ENCODE measurements at places on chromosomes 6 and 20.

DNA sequence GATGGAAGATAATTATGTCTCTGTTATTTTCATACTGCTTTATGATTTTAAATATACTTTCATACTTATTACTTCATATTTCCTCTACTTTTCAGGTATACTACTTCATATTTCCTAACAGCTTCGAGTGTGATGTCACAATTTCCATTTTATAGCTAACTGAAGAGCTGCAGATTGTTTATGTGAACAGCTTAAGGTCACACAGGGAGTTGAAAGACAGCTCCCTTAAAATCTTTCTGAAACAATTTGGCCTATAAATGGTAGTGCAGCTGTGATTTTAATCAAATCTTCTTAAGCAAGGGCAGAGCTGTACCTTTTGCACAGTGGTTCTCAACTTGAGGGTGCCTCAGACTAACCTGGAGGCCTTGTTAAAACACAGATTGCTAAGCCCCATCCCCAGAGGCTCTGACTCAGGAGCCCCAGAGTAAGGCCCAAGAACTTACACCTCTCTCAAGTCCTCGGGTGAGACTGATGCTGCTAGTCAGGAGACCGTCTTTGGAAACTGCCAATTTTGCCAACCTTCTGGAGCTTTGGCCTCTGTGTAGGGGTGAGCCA, 347.0 kb upstream of the HSF2 start:
- no peak for DNase-seq

DNA sequence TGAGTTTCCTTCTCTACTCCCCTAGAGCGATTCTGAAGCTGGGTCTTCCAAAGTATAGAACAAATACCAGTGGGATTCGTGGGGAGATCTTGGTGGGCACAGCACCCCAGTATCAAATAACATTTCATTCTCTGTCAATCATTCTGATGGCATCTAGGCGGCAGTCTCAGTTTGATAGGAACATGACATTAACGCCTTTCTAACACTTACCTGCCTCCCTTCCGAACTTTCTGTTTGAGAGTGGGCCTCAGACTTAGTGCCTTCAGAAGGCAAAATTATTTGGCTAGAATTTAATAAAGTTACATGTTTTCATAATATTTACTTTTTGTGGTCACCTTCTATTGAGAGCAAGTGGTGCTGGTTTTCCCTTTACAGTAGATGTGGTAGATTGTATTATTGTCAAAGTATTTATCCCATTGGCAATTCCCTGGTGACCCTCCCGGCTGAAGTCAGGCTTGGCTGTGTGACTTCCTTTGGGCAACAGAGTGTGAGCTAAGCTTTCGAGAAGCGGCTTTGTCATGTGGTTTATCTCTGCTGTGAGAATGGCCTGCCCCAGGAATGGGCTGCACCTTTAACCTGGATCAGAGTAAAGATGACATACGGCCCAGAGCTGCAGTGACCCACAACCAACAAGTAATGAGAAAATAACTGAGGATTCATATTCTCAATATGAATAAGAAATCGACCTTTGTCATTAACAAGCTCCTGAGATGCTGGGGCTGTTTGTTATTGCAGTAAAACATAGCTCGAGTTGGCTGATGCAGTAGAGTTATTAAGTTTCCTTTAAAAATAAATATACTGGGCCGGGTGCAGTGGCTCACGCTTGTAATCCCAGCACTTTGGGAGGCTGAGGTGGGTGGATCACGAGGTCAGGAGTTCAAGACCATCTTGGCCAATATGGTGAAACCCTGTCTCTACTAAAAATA, 45.2 kb upstream of the PTPN1 start:
- no peak for DNase-seq

DNA sequence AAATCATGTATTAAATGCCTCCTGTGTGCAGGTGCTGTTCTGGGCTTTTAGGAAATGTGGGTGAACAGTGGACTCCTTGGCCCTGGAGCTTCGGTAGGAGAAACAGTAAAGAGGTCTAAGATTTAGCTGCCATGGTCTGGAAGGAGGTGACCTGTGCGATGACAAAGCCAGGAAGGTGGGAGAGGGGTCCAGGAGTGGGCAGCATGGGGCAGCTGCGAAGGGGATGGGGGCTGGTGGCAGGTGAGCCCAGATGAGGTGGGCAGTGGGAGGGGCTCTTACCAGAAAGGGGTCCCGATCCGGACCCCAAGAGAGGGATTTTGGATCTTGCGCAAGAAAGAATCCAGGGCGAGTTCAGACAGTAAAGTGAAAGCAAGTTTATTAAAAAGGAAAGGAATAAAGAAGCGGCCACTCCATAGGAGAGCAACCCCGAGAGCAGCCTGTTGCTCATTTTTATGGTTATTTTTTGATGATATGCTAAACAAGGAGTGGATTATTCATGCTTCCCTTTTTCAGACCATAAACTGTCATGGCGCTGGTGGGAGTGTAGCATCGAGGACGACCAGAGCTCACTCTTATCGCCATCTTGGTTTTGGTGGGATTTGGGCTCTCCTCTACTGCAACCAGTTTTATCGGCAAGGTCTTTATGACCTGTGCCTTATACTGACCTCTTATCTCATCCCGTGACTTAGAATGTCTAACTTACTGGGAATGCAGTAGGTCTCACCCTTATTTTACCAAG, 38.7 kb downstream of the PRR18 start:
- no peak for DNase-seq

DNA sequence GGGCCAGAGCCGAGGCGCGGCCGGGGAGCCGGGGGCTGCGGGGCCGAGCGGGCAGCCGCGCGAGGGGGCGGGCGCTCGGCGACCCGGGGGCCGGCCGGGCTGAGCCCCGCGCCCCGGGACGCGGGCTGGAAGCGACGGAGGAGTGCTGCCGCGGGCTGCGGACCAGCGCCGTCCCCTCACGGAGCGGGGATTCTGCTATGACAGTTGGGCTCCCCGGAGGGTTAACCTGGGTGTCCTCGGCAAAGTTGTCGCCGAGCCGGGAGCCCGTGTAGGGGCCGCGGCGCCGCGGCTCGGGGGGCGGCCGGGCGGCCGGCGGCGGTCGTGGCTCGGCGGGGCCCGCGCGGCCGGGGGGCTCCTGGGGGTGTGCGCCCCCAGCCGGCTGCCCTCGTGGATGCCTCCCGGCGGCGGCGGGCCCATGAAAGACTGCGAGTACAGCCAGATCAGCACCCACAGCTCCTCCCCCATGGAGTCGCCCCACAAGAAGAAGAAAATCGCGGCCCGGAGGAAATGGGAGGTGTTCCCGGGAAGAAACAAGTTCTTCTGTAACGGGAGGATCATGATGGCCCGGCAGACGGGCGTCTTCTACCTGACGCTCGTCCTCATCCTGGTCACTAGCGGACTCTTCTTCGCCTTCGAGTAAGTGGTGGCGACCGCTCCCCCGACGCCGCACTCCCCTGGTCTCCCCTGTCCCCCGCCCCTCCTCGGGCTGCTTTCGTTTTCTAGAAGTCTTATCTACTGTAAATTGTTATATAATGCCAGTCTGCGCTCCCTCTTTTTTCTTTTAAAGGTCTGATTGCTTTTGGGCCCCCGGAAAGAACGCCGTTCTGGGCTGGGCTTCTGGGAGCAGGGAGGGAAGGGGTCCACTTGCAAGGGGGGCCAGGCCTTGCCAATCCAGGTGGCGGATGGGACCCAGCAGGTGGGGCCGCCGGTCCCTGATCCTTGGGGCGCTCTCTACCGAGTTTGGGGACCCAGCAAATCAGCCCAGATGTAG, 936 bp downstream of the ZDHHC14 start:
- DNase-seq, result no peak

DNA sequence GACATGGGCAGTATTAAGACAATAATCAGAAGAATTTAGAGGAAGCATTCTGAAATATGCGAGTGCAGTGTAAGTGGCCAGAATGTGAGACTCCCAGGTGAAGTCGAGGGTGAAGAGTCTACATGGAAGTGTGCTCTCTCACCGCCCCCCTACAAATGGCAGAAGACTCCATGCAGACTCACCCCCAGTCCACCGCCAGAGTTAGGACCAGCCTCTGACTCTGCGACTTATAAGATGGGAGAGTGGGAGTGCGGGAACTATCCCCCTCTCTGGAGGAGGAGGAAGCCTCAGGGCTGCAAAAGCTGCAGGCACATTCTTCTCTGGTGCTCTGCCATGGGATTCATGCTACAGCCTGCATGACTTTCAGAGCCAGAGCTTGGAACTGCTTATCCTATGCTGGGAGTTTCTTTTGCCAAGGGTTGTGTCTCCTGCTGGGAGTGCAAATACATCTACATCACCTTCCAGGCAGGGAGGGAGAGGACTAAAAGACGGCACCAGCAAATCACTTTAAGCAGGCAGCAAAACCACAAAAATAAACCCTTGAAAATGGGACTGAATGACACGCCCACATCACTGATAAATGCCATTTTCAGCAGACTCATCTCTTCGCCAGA, 206.7 kb upstream of the SULF2 start:
- no peak for DNase-seq

- DNase-seq, result no peak
Observed at GRCh38 chr6:118387921-118388701, 160.0 kb upstream of the PLN start.

GRCh38 chr6:149608381-149608982, 40.0 kb downstream of the KATNA1 start:
- DNase-seq, result no peak

GRCh38 chr6:170564936-170565530, 10.9 kb downstream of the TBP start:
- no peak for DNase-seq

GRCh38 chr20:3785240-3786125, 1.1 kb downstream of the CENPB start:
- no peak for DNase-seq

DNA sequence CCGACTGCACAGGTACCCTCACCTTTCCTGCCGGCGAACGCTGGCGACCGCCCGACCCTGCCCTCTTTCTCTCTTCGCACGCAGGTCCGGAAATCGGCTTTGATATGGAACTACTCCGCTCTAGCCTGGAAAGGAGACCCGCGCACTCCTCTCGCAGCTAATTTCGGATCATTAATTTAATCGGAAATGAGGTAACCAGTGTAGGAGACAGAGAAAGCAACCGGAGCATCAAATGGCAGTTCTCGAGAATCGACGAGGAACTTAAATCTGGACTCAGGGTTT, 949 bp upstream of the ATXN1 start:
- DNase-seq, result no peak

DNA sequence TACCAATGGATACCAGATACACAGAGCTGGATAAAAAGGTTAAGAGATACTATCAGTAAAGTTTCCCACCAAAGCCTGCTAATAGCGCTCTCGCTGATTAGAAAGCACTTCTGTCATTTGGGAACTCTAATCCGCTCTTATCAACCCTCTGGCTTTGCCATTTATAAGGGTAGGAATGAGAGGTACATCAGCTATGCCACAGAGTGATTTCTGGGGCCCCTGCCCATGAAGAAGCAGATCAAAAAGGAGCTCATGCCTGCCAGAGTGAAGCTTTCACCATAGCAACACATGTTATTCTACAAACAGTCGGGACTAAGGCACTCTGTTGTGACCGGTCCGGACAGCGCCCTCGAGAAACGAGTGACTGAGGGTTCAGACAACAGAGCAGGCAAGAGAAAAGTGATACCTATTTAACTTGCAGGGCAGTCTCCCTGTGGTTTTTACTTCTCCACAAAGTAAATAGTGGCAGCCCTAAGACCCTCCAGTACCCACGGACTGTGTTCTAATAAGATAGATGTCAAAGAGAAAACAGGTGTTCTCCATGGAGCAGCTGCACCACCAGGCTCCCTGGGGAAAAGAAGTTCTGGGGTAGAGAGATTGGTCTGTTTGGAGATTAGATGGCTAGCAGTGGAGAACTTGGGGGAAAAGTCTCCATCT, 5.6 kb downstream of the TRAM2 start:
- DNase-seq, result no peak

DNA sequence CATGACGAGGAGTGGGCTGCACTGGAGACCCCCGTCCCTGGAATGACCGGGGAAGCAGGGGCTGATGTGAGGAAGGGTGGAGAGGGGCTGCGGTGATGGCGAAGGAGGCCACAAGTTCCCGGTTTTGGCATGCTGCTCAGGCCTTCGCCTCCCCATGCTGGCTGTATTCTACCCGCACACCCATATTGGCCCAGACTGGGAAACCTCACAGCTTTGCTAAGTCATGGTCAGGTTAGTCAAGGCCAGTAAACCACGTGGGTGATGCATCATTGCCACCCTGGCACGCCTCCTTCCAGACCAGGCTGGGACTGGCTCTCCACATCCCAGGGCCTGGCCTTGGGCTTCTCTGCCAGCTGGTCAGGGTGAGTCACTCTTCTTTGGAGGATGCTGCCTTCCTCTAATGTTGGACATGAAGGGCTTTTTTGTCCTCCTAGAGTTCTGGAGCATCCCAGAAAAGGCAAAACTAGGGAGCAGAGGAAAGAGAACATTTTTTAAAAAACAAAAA, 53.8 kb downstream of the PCNA start:
- peak; percentile 95 for DNase-seq

DNA sequence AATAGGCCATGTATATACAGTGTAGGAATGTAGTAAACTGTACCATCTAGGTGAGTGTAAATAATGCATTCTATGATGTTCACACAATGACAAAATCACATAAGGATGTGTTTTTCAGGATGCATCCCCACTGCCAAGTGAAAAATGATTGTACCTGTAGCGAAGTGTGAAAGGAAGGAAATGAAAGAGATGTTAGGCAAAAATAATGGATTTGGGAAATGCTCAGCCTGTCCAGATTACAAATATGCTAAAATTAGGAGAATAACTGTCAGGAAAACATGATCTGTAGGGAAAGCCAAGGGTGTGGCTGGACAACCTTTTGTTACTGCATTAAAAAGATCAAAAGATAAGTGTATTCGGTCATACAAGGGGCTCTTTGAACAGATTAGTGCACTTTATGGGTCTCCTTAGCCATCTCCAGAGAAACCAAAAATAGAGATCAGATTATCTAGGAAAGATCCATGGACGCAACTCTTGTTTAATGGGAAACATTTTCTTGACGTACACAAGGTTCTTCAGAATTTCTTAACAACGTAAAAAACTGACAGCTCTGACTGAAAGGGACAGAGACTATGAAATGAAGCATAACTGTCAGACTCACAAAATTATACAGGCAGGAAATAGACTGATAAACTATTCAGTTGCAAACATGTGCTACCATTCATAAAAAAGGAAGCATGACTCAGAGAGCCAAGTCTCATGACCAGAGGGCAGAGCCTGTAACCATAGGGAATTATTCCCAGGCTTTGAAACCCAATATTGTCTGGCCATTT, 253.6 kb upstream of the RAB32 start:
- DNase-seq, result no peak

GRCh38 chr6:157434349-157435033, 53.5 kb downstream of the ZDHHC14 start:
- no peak for DNase-seq

Measured in ascending aorta (tissue), 2 donors.